ENCODE measurements at places on chromosomes 1 and 21.

GRCh38 chr1:84690397-84691121 lies at the start of gene SSX2IP:
TSS of gene SSX2IP (minus strand) at chr1:84690461. CDS start at chr1:84671219, 19,242 bp downstream.
- peak; percentile 98 for DNase-seq
- H3K27ac ChIP-seq, result peak within 1 kb of the TSS; percentile 96
- peak within 1 kb of the TSS; percentile 93 for H3K4me3 ChIP-seq
- no peaks in the 10 kb centered on the region for H3K27me3 ChIP-seq

GRCh38 chr1:212578041-212578440 lies 30.5 kb upstream of the ATF3 start:
- no peak overlapping the region for H3K27ac ChIP-seq
- no peaks in the 10 kb centered on the region for H3K4me1 ChIP-seq
- no peak overlapping the region for H3K4me3 ChIP-seq
- DNase-seq, result no peak
- H3K27me3 ChIP-seq, result peaks cover 40% of the 10 kb centered on the region
- H3K36me3 ChIP-seq, result no peaks in the 10 kb centered on the region

DNA sequence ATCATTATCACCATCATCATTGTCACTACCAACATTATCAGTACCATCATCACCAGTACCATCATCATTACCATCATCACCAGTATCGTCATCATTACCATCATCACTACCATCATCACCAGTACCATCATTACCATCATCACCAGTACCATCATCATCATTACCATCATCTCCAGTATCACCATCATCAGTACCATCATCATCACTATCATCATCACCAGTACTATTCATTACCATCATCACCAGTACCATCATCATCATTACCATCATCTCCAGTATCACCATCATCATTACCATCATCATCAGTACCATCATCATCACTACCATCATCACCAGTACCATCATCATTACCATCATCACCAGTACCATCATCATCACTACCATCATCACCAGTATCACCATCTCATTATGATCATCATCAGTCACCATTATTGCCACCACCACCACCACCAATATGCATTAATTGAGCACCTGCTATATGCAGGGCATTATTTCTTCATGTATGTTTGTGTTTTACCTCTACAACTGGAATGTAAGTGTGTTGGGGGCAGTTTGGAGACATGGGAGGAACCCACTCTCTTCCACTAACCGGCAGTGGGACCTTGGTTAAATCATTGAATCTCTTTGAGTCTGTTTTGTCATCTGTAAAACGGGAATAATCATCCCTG lies 7.0 kb downstream of the ZBTB8B start:
- H3K27ac ChIP-seq, result no peak overlapping the region
- H3K27me3 ChIP-seq, result peaks cover 18% of the 10 kb centered on the region
- no peaks in the 10 kb centered on the region for H3K4me1 ChIP-seq
- H3K4me3 ChIP-seq, result no peak overlapping the region

DNA sequence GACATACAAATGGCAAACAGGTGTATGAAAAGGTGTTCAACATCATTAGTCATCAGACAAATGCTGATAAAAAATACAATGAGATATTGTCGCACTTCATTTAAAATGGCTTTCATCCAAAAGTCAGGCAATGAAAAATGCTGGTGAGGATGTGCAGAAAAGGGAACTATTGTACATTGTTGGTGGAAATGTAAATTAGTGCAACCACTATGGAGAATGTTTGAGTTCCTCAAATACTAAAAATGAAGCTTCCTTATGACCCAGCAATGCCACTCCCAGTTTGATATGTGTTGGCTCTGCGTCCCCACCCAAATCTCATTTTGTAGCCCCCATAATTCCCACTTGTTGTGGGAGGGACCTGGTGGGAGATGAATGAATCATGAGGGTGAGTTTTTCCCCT lies 309.7 kb upstream of the ZRANB2 start:
- no peak overlapping the region for H3K27ac ChIP-seq
- H3K27me3 ChIP-seq, result no peaks in the 10 kb centered on the region
- H3K36me3 ChIP-seq, result no peaks in the 10 kb centered on the region
- DNase-seq, result no peak
- H3K4me1 ChIP-seq, result no peaks in the 10 kb centered on the region

GRCh38 chr1:225653463-225654276 lies 747 bp upstream of the ENAH start:
- H3K27me3 ChIP-seq, result peaks cover 39% of the 10 kb centered on the region
- H3K4me1 ChIP-seq, result peaks cover 15% of the 10 kb centered on the region

- no peak overlapping the region for H3K4me3 ChIP-seq
- peaks cover 9% of the 10 kb centered on the region for H3K36me3 ChIP-seq
- peaks cover 48% of the 10 kb centered on the region for H3K4me1 ChIP-seq
- no peaks in the 10 kb centered on the region for H3K27me3 ChIP-seq
- H3K27ac ChIP-seq, result no peak overlapping the region
Measured at GRCh38 chr1:54275349-54275748, 75.4 kb downstream of the MRPL37 start.

DNA sequence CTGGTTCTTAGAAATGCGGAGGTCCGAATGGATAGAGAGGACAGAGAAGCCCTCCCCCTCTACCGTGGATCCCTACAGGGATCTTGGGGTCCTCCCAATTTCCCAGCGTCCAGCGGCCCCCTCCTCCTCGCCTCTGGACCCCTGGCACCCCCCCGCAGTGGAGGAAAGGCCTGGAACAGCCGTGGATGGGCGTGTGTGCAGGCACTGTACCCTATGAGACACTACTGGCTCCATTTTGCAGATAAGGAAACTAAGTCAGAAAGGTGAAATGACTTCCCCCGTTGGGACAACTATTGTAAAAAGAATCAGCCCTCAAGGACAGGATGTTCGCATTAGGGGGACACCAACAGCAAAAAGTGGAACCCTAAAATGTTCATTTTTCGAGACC lies 931 bp upstream of the CLSTN1 start:
- DNase-seq, result no peak
- H3K27me3 ChIP-seq, result no peaks in the 10 kb centered on the region
- H3K4me3 ChIP-seq, result peak overlapping the region; percentile 89
- H3K36me3 ChIP-seq, result peaks cover 17% of the 10 kb centered on the region
